ENCODE measurements at places on chromosomes 6 and 20.

- no peak for DNase-seq
Measured at GRCh38 chr6:12009876-12010634, 2.1 kb upstream of the HIVEP1 start.

GRCh38 chr6:114863610-114864009, 520.8 kb upstream of the HS3ST5 start:
- no peak for DNase-seq

GRCh38 chr6:19128701-19129100, 708.5 kb upstream of the ID4 start:
- no peak for DNase-seq

- DNase-seq: no peak
Measured at GRCh38 chr6:112881828-112882780, 535.0 kb downstream of the RFPL4B start.

GRCh38 chr6:13429406-13429753, 58.0 kb downstream of the GFOD1 start:
- DNase-seq: no peak

DNA sequence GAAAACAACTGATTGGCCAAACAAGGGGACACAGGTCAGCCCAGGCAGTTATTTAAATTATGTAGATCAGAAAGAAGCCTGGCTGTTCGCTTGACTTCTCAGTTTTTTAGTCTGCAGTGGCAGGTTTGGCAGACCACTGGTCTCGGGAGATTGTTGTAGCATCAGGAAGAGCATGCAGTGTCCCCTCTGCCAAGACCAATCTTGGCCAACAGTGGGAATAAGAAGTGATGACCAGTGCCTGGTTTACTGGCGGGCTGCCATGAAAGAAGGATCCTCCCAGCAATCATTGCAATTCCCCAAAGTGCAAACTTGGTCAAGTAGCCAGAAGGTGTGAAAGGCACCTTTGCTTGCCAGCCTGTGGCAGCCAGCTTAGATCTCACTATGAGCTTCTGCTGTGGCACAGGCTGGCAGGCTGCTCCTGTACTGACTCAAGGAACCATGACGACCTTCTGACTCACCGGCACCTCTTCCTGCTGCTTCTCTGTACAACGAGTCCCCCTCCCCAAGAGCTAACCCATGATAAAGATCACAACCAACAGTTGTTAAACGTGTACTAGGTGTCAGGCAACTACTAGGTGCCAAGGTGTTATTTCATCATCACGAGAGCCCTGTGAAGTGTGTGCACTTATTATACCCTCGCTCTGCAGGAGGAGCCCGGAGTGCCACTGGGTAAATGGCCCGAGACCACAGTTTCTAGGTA, 76.8 kb upstream of the DUSP22 start:
- no peak for DNase-seq

GRCh38 chr6:13328076-13328874, at the start of gene TBC1D7:
Gene TBC1D7 (minus strand): TSS chr6:13328537. CDS start chr6:13326898, 1,639 bp downstream.
- peak; percentile 33 for DNase-seq

DNA sequence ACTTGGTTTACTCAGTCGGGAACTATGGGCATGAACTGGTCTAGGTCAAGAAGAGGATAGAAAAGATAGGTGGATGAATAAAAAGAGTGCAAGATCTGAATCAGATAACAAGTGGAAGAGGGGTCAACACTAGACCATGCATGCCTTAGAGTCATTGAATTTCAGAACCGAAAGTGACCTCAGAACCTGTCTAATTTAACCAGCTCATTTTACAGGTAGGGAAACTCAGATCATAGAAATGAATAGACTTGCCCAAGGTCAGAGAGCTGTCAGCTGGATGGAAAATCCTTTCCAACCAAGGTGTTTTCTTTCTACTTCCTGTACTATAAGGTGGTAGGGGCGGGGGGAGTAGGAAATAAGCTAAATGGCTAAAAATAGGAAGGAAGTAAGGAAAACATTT, 121.4 kb upstream of the ADGRF1 start:
- DNase-seq: no peak

DNA sequence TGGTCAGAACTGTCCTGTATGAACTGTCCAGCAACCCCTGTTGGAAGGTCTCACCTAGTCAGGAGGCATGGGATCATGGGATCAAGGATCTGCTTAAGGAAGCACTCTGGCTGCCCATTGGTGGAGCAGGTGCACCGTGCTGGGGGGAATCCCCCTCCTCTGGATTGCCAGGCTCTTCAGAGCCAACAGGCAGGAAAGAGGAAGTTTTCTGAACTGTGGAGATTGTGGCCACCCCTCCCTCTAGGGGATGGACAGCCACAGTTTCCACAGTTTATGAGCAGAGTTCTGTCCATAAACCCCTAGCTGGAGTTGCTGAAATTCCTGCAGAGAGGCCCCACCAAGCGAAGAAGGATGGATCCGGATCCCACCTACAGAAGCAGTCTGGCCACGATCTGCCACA, 13.0 kb upstream of the HLA-DQB1 start:
- no peak for DNase-seq

GRCh38 chr6:84842525-84843166, 78.2 kb upstream of the TBX18 start:
- no peak for DNase-seq

DNA sequence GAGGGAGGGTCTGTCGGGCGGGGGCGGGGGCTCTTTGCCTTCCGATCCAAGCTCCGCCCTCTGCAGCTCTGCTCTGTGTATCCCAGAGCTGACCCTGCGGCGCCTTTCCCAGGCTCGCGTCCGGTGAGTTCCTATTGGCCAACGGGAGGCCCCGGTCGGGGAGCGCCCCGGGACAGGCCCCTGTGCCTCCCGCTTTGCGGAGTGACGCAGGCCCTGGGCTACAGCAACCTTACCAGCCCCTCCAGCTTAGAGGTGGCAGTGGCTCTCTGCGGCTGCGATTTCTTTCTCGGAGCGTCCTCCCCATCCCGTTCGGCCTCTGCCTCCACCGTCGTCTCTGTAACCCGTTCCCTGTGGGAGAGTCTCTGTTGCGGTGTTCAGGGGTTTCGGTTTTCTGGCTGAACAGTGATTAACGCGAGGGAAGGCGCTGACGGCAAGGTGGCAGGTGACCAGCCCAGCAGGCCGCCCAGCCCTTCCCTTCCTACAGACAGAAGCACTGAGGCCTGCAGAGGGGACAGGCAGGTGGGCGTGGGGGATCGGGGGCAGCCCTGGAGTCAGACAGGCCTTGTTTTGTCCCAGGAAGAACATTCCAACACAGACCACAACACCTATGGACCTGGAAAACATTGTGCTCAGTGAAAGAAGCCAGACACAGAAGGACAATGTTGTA, 18.1 kb upstream of the CEBPB start:
- DNase-seq: no peak

DNA sequence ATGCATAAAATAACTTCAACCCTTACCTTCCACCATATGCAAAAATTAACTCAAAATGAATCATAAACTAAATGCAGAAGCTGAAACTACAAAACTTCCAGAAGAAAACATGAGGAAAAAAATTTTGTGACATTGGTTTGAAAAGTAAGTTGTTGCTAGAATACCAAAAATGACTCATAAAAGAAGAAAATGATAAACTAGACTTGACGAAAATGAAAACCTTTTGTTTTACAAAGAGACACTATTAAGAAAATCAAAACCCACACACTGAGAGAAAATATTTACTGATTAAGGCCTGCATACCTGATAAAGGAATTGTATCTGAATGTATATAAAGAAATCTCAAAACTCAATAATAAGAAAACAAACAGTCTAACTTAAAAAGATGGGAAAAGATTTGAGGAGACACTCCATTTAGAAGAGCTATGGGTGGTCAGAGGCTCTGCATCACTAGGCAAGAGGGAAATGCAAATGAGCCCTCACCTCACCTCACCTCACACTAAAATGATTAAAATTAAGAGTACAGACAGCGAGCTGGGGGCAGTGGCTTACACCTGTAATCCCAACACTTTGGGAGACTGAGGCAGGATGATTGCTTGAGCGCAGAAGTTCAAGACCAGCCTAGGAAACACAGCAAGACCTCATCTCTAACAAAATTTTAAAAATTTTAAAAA, 97.6 kb upstream of the CST7 start:
- no peak for DNase-seq

DNA sequence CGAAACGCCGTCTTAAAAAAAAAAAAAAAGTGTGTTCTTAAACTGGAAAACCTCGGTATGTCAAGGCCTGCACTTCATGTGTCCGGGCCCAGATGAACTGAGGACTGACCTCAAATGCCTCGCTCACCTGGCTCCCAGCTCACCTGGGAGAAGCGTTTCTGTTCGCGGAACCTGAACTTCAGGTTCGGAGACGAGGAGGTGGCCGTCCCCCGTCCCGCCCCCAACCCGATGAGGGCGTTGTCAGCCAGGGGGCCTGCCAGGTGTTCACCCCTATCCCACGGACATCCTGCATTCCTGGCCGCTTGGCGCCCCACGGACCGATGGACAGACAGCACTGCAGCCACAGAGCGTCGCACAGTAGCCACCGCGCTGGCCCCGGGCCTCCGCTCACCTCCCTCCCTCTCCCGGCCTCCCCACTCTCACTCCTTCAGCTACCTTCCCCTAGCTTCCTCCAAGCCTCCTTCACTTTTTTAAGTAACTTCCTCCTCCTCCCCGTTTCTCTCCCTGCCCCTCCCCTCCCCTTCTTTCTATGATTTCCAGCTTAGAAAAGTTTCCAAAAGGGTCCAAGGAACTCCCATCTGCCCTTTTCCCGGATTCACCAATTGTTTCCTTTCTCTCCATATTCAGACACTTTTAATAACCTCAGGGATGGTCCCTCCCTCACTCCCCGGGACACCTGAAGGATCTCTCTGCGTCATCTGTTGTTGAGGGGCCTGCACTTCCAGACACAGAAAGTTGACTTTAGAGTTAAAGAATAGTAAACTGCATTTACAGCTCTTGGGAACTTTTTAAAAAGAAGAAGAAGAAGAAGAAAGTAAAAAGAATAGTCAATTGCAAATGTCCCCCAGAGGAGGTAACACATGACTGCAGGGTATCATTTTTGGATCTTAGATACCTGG, 22.7 kb upstream of the MCM3 start:
- DNase-seq: no peak

GRCh38 chr6:24825130-24825630, 26.5 kb upstream of the ARMH2 start:
- DNase-seq: no peak

GRCh38 chr20:20956513-20956931, 149.6 kb downstream of the LINC00237 start:
- no peak for DNase-seq

DNA sequence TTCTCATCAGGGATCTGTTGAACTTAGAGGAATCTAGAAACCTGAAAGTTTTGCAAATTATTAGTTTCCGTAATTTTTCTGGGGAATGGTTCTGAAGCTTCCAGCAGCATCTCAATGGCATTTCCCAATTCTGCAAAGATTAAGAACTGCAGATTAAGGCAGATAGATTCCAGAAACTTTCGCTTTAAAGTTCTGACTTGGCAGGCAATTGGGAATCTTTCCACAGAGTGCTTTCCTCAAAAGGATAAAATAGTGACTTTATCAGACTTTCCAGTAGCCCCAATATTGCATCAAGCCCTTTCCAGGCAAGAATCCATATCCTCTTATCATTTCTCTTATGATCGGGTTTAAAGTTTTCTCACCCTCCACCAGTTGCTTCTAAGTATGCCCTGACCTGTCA, 261.1 kb downstream of the FNDC1 start:
- DNase-seq: no peak

DNA sequence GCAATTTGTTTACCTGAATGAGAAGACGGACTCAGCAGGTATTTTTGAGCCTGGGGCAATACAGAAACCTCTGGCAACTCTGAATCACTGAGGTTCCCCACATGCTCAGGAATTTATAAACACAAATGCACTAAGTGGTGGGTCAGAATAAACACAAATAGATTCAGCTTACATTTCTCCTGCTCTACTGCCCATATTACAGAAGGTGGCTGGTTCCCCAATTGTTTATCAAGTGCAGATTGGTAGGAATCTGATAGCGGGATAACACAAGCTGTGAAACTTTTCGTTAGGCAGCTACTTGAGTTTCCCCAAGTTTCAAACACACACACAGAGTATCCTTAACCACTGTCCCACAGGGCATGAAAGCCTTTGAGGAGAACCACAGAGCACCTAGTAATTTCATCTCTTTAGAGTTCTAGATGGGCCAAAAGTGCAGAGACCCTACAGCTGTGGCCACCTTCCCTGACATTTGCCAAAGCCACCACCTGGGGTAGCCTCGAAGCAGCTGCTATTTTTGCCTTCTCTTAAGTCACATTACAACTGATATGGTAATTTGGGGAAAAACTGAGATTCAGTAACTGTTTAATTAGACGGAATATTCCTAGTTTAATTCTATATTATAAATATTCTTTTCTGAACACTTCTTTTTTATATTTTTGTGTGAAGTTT, 204.2 kb upstream of the PTCHD4 start:
- DNase-seq: no peak

- no peak for DNase-seq
Measured at GRCh38 chr6:128686084-128686483, 165.7 kb upstream of the PTPRK start.
